Motor neuron (in vitro differentiated cells): ENCODE measurements at places on chromosomes 2 and 18.

DNA sequence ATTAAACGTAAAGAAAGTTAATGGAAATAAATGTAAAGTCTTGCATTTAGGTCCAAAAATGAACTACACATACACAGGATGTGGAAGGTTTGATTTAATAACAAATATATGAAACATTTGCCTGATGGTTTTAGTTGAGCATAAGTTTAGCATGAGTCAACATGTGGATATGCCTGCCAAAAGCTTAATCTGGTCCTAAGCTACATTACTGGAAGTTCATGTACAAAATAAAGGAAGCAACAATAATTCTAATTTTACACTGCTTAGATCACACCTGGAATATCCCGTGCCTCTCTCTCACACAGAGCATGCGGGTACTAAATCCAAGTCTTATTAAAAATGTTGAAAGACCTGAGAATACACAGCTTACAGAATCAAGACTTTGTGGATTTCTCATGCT lies 276.5 kb upstream of the NRP2 start:
- ATAC-seq, result no peak

DNA sequence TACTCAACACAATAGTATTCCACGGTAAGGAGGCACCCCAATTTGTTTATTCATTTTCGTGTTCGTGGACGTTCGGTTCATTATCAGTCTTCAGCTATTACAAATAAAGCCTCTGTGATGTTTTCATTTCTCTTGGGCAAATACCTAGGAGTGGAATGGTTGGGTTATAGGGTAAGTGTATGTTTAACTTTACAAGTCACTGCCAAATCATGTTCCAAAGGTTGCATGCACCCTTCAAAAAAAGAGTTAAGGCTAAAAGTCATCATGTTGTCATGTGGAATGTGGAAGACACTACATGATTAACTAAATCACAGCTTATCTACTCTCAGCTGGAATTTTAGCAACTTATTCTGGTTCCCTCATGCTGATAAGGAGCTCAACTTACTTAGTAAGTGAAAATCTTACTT lies 15.8 kb downstream of the INO80C start:
- ATAC-seq, result no peak

- ATAC-seq, result no peak
These were observed 191.0 kb upstream of the CCDC150 start for GRCh38 chr2:196448407-196449079.

DNA sequence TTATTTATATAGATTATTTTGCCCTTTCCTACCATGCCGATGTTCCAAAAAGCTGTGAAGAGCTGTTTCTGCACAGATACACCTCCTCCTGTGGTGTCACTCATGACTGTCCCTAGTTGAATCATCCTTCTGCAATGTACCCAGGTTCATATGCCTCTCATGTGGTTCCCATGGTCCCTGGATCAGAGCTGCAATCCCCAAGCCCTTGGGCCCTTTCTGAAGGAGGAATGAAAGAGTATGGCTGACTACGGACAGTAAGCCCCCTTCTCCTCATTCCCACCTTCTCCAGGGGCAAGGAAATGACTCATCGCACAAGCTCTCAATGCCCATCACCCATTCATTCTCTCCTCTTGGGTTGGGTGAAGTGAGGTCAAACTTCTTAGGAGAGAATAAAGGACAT lies 63.9 kb upstream of the ACVR1 start:
- ATAC-seq, result no peak

GRCh38 chr18:46866523-46866922 lies 50.8 kb downstream of the PIAS2 start:
- ATAC-seq, result no peak

GRCh38 chr2:102726128-102727087 lies 35.4 kb upstream of the TMEM182 start:
- no peak for ATAC-seq

DNA sequence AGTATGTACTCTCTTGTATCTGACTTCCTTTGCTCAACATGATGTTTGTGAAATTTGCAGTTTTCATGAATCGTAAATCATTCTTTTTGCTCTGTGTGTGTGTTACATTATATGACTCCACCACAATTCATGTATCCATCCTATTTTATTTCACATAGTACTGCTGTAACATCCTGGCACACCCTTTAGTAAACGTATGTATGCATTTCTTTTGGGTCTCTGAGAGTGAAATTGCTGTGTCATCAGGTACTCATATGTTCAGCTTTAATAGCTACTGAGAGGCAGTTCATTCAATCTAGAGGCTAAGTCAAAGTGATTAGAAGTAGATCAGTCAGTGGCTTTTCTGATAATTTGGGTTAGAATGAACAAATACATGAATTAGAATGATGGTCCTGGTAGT lies 118.8 kb downstream of the ESCO1 start:
- no peak for ATAC-seq

- no peak for ATAC-seq
These were observed 215.4 kb upstream of the ITGA4 start for GRCh38 chr2:181241797-181242196.

DNA sequence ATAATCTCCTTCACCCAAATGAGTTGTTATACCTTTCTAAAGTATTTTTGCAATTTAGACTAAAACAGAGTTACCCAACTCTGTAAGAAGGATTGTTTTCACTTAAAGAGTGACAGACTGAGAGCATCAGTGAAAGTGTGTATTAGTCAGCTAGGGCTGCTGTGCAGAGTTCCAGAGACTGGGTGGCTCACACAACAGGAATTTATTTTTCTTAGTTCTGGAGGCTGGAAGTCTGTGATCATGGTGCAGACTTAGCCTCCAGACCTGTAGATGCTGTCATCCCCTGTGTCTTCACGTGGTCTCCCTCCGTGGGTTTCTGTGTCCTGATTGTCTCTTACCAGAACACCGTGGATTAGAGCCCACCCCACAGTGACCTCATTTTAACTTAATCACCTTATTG lies 40.0 kb downstream of the BCL2L11 start:
- ATAC-seq, result no peak

DNA sequence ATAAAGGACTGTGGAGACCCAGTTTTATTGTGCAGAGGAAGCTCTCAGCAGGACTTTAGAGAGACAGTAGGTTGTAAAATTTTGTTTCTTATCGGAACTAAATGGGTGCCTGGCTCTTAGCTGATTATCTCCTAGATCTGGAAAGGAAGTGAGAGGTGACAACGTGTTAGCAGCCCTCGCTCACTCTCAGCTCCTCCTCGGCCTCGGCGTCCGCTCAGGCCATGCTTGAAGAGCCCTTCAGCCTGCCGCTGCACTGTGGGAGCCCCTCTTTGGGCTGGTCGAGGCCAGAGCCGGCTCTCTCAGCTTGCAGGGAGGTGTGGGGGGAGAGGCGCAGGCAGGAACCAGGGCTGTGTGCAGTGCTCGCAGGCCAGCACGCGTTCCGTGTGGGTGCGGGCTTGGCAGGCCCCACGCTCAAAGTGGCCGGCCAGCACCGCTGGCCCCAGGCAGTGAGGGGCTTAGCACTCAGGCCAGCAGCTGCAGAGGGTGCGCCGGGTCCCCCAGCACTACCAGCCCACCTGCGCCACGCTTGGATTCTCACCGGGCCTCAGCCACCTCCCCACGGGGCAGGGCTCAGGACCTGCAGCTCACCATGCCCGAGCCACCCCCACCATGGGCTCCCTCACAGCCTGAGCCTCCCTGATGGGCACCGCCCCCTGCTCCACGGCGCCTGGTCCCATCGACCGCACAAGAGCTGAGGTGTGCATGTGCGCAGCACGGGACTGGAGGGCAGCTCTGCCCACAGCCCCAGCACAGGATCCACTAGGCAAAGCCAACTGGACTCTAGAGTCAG lies 4.6 kb upstream of the MFF start:
- ATAC-seq, result no peak

GRCh38 chr18:8397034-8397433 lies 212.2 kb upstream of the RAB12 start:
- ATAC-seq, result no peak

GRCh38 chr2:233413046-233413445 lies 58.8 kb downstream of the DGKD start:
- no peak for ATAC-seq

GRCh38 chr2:239763433-239764097 lies 261.6 kb downstream of the NDUFA10 start:
- no peak for ATAC-seq

GRCh38 chr2:128410035-128410757 lies 91.5 kb upstream of the HS6ST1 start:
- ATAC-seq, result no peak

DNA sequence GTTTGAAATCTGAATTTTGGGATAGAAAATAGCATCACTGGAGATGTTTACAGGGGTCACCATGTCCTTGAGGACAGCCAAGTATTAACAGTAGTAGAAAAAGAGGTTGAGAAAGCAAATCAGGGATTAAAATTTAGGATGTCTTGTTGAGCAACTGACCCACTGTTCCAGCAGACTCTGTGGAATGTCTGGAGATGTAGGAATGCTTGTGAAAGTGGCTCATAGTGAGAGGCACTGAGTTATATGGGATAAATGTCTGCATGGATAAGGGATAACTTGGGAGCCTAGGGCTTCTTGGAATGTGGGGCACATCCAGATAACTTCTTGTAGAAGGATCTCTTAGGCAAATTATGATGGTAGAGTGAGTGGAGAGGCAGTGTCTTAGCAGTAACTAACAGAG lies 495.0 kb downstream of the TMX3 start:
- no peak for ATAC-seq

DNA sequence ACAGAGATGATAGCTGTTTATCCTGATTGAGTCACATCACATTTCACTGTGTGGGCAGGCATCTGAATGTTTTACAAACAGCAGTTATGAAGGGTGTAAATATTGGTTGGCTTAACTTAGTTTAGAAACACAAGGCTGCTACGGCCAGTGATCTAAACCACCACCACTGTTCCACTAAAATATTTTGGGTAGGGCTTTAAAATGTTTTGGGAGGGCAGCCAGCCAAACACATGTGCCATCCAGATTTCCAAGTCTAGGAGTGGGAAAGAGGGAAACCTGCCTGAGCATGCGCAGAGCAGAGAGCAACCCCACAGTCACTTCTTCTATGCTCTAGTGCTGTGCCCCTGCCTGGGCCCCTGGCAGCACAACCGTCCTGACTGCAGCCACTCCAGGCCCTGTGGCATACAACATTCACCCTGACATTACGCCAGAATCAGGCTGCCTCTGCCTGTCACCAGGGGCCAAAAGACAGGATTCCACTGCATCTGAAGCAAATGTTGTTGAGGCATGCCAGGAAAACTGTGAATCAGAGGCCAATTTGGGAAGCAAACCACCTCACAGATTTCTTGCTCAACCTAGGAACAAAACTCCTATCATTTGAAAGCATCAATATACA lies 74.8 kb upstream of the COL5A2 start:
- peak; percentile 80 for ATAC-seq

DNA sequence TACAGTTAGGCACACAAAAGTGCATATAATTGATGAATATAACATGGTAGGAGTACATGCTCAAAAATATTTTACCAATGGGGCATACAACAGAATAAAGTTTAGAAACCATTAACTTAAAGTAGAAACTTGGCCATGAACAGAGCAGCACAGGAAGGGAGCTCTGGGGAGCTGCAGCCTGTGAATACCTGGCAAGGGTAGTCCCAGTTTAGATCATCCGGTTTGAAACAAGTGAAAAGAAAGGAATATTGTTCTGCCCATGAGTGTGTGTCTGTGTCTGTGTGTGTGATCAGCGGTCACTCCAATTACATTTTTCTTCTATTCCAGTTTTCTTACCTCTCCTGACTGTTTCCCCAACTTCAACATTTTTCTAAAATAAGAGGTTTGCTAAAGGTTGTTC lies 233.0 kb downstream of the ALK start:
- no peak for ATAC-seq

- ATAC-seq, result peak; percentile 98
These were observed 24.4 kb downstream of the MBP start for GRCh38 chr18:77108001-77108692.

DNA sequence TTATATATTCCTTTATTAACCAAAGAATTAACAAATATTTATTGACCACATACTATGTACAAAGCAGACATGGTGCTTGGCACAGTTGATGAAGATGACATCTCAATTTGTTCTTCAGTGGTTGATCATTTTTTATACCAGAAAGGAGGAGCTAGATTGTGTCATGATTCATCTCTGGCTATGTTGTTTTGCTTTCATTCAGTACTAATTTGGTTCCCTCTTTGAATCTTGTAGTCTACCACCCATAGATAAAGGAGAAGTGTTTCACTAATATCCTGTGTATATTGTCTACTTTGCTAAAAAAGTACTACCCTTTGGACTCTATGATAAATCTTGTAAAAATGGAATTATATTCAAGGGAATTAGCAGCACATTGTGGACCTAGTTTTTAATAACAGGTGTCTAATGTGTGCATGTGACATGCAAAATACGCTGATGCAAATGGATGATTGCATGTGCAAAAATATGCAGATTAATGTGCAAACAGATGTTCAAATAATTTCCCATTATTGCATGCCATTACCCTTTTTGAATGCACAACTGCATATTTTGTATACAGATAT lies 313.2 kb upstream of the ZEB2 start:
- peak; percentile 76 for ATAC-seq

GRCh38 chr2:29578084-29578598 lies 343.2 kb downstream of the ALK start:
- no peak for ATAC-seq

DNA sequence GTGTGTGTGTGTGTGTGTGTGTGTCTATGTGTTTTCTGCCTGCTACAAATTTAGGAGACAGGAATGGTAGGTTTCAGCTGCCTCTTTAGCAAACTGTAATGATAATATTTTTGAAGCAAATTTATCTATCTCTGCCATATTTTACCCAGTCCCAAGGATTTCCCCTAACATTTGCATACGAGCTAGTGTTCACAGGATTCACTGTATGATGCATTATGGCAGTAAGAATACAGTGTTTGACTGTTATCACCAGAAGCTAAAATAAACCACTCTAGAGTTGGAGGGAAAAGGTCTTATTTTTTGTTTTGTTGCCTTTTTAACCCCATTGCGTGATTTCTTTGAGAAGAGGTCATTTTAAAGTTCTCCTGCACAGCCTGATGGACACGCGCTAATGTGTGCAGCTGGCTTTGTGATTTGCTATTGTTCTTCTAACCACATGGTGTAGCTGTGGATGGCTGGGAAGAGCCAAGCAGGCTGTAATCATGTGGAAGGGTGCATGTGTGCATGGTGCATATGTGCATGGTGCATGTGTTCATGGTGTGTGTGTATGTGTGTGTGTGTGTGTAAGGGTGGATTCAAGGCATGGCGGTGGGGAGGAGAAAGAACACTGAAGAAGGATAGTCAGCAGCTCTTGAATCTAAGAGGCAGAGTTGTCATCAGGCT lies 62.4 kb downstream of the PLB1 start:
- ATAC-seq, result peak; percentile 94

GRCh38 chr18:3448838-3449511 lies 997 bp upstream of the TGIF1 start:
- ATAC-seq, result no peak
